CD4-positive, alpha-beta T cell treated with Interleukin-17A for 1 hour (primary cell): ENCODE measurements at places on chromosomes 1 and 21.

GRCh38 chr1:154742606-154743005 is 127.5 kb downstream of the KCNN3 start:
- DNase-seq, result no peak

GRCh38 chr1:107273515-107273914 is 132.7 kb downstream of the NTNG1 start:
- DNase-seq, result no peak

DNA sequence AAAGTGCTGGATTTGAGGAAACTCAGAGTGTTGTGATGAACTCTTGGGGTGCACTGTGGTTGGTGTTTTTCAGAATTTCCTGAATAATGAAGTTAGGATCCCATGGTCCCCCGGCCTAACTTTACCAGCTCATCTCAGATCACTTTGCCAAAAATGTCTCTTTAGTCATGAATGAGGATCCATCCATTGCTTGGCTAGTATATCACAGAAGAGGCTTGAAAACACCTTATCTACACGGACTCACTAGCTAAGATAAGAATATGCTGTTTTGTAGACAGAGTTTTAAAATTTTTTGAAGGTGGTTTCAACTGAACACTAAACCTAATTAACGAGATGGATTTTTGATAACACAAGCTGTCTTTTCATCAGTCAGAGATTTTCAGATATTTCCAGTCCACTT is 53.8 kb downstream of the IVNS1ABP start:
- no peak for DNase-seq

DNA sequence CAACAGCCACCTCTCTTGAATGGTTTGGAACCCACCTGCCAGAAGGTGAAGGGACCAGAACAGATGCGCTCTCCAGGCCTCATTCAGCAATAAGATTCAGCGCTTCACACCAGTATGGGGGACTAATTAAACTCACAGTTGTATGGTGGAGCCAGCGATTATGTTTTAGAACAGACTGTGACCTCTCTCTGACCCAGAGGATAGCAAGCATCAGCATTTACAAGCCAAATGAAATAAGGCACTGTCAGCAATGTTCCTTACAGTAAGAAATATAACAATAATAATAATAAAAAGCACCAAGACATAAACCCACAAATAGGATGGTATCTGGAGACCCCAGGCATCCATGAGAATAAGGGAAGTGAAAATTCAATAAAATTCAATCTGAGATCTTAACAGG is 6.9 kb upstream of the CDC42BPA start:
- DNase-seq, result no peak

- DNase-seq, result peak; percentile 80
Measured at GRCh38 chr1:154760469-154760933, 109.6 kb downstream of the KCNN3 start.

DNA sequence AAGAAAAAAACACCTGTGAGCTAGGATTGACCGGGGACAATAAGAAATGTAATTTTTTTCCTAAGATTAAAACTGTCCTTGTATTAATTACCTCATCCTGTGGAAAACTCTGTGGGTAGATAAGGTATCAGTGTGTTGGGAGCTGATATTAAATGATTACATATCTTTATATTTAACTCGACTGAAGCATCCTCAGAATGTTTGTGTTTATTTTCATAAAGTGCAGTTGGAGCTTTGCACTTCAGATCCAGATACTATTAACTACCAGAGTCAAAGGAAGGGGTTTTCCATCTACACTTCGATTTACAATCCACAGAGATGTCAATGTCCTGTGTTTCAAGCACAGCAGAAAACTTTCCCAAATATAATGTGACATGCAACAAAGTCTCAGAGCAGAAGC is 164.5 kb downstream of the NR5A2 start:
- no peak for DNase-seq

DNA sequence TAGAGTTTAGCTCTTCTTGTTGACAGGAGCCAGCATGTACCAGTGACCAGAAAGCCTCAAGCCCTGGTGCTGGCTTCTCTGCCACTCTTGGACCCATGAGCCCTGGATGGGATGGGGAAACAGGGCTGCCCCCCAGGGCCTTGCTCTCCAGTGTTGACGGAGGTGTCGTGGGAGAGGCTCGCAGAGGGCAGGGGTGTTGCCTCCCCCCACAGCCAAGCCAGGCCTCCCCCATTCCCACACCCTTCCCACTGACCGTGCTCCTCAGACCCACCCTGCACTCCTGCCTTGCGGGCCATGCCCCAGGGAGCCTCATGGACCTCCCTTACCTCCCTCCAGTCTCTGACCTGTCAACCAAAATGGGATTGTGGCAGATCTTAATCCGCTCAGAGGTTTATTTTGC is 123.8 kb upstream of the COL6A1 start:
- DNase-seq, result no peak

- DNase-seq, result no peak
Measured at GRCh38 chr1:243483952-243484351, 228.1 kb downstream of the SDCCAG8 start.
